ENCODE measurements at places on chromosomes 5 and 9. TPM values are rescaled to one million over a fixed set of nuclear protein-coding genes. Genes with fewer than 3 reads are reported as not detected.
A peak's percentile ranks its signal among the peaks of the same experiment; 100 is the strongest.

- peak; percentile 91 for ATAC-seq
These were observed 10.6 kb upstream of the F2RL1 start for GRCh38 chr5:76808141-76808691.

The GMCL2 gene
- total RNA-seq = not detected

GRCh38 chr5:170256571-170256970, 23.8 kb downstream of the C5orf58 start:
- no peak for ATAC-seq

The ENTPD8 gene
- 0.38 TPM for total RNA-seq

DNA sequence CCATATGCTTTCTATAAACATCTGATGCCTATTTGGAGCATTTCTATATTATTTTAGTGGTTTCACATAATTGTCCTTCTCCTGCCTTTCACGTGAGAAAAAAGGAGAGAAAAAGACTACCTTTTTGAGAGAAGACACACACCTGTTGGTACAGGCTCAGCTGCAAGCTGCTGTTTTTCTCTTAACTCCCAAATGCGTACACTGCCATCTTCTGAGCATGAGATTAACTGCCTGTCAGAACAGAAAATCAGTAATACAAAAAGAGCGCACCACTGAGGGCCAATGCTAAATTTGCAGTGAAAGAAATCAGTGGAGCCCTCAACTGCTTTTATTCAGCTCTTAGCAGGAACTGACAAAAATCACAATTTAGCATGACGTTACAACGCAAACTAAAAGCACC, 54.9 kb downstream of the WDR41 start:
- ATAC-seq = peak; percentile 32

The TNFSF15 gene
- total RNA-seq = 0.85 TPM

DNA sequence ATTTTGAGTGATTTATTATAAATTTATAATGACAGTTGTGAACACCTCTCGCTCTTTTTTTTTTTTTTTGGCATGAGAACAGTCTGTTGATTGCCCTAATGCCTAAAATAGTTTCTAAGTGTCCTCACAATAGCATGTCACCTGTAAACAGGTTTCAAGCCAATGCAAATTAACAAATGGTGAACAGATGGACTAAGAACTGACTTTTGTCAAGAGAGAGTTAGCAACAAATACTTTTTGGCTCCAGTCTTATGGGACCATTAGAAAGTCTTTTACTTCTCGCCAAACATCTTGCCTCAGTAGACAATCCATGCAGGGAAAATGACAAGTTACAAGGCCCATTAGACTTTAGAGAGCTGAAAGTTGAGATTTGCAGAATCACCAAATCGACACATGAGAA, 67.8 kb downstream of the MED27 start:
- ATAC-seq = no peak

The C9 gene
- not detected for total RNA-seq

Data from motor neuron (in vitro differentiated cells).